Activated naive CD4-positive, alpha-beta T cell treated with anti-CD3 and anti-CD28 coated beads for 36 hours (primary cell): ENCODE measurements at places on chromosomes 6 and 20. TPM values are rescaled to one million over a fixed set of nuclear protein-coding genes. Genes with fewer than 3 reads are reported as not detected.

GRCh38 chr20:37913567-37914366 is 10.8 kb downstream of the VSTM2L start:
- no peak for DNase-seq

DNA sequence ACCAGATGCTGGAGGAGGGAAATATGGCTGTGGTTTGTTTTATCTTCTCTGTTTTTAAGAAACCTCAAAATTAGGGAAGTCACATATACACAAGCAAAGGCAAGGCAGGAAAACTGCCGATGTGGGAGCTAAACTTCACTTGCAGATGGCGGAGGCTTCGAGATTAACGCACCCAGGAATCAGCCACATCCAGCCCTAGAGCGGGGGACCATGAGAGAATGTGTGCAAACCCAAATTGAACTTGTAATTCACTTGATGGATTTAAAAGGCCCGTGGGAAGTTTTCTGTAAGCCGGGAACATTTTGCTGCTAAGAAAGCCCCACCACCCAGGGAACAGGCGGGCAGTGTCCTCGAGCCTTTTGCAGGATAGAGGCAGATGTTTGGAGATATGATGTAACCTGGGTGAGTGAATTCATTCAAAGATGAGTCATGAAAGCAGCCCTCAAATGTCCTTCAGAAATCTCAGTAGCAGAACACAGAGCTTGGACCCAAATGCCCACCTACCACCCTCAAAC is 39.9 kb downstream of the PREX1 start:
- DNase-seq, result no peak

DNA sequence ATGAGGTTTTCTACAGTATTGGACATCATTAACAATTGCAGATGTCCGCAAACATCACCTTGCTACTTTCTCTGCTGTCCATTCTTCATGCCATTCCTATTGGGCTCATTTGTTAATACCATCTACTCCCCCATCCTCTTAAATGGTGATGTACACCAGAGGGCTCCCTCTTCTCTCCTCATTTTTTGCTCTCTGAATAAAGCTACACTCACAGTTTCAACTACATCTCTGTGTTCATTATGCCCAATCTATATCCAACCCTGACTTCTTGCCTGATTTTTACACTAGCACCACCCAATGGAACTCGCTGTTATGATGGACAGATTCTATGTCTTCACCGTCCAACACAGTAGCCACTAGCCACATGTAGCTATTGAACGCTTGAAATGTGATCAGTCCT is 288.1 kb upstream of the ID4 start:
- no peak for DNase-seq

DNA sequence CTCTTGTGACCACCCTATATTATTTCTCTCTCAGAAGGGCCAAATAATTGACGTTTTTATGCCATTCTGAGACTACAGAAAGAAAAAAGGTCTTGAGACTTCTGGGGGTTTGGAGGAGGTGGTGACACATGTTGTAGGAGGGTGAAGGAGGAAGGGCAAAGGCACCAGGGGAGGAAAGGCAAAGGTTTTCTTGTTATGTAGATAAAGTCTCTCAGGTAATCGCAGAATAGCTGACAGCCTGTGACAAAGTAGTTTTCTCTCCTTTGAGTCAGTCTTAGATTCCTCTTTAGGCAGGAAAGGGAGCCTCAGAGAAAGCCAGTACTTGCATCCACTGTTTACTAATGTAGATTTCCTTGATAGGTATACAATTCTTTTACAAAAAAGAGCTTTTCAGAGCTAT is 23.6 kb downstream of the OR2B2 start:
- no peak for DNase-seq

- no peak for DNase-seq
These were observed 7.0 kb downstream of the NDUFAF5 start for GRCh38 chr20:13791540-13792459.

DNA sequence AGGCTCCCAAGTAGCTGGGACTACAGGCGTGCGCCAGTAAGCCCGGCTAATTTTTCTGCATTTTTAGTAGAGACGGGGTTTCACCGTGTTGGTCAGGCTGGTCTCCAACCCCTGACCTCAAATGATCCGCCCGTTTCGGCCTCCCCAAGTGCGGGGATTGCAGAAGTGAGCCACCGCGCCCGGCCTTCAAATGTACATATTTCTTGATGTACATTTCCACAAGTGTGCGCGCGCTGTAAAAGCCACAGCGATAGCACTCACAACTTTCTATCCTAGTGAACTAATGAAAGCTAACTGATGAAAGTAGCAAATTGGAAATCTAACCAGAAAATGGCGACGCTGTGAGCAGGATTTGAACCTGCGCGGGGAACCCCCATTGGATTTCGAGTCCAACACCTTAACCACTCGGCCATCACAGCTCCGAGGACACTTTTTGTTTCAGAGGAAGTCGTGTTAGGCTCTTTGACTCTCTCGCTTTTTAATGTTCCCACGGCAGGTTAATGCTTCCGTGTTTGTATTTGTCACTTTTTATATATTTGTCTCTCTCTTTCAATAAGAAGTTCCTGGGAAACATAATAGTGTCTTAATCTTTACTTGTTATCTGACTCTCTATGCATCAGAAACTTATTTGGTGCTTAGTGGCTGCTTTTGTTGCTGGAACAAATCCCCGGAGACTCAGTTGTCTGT is 199.4 kb upstream of the ZNF184 start:
- DNase-seq, result peak; percentile 72

GRCh38 chr6:12024699-12025434 is 12.8 kb downstream of the HIVEP1 start:
- DNase-seq, result no peak

DNA sequence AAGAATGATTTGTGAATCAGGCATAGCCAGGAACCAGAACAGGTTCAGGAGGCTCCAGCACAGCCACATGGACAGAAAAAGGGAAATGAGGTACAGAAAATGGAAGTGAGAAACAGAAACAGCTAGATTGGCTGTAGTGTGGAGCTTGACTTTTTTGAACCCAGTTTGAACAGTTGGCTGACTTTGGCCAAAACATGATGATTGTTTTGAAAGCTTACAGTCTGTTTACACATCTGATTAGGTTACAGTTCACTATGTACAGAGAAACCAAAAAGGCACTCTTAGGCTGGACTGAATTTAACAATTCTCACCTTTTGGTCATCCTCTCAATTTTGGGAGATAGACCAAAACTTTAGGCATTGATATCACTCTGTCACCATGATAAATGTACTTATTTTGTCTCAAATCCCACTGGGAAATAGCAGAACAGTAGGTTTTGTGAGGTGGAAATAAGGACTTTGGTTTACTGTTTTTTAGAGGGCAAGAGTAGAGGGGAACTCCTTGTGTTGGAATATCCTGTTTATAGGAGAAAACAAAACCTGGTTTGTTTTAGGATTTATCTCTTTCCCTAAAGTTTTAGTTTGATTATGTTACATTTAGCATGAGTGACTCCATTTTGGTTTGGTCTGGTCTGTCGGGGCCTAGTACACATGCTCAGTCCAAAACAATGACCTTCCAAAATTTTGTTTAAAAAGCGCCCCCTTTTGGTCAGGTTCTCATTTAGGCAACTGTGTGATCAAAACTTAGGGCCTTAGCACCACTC is 123.1 kb downstream of the OLIG3 start:
- DNase-seq, result no peak

- no peak for DNase-seq
These were observed 245.5 kb downstream of the FNDC1 start for GRCh38 chr6:159414711-159415110.

DNA sequence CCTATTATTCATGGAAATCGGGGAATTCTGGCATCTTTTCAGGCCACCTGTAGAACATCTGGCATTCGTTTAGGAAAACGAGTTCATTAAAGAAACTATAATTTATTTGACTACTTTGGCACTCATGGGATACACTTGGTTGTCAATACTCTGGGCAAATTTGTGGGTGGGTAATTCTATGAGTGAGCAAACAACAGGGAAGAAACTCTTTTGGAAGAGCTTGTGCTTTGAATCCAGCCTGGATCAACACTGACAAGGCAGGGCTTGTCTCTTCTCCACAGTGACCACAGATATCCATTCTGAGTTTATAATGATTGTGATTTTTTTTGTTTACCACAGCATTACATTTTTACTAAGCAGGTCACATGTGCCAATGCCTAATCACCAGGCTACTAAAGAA is 394.7 kb downstream of the THBS2 start:
- no peak for DNase-seq

Gene CRISP2
- total RNA-seq, result not detected

Gene SLC35F1
- not detected for total RNA-seq

Gene ELOVL4
- total RNA-seq, result 0.54 TPM
